ENCODE measurements at places on chromosomes 6 and 20. TPM values are rescaled to one million over a fixed set of nuclear protein-coding genes. Genes with fewer than 3 reads are reported as not detected.

The NRSN1 gene
- total RNA-seq: not detected

The PSORS1C2 gene
- not detected for total RNA-seq

The PBOV1 gene
- total RNA-seq: not detected

DNA sequence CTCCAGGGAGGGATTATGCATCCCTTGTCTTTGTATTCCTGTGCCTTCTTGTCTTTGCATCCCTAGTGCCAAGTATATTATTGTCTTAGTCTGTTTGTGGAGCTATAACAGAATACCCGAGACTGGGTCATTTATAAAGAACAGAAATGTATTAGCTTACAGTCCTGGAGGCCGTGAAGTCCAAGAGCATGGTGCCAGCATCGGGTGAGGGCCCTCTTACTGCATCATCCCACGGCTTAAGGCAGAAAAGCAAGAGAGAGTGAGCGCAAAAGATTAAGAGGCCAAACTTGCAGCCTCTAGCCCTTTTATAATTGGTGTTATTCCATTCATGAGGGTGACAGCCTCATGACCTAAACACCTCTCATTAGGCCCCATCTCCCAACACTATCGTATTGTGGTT, 8.4 kb upstream of the IGF2R start:
- DNase-seq: no peak

DNA sequence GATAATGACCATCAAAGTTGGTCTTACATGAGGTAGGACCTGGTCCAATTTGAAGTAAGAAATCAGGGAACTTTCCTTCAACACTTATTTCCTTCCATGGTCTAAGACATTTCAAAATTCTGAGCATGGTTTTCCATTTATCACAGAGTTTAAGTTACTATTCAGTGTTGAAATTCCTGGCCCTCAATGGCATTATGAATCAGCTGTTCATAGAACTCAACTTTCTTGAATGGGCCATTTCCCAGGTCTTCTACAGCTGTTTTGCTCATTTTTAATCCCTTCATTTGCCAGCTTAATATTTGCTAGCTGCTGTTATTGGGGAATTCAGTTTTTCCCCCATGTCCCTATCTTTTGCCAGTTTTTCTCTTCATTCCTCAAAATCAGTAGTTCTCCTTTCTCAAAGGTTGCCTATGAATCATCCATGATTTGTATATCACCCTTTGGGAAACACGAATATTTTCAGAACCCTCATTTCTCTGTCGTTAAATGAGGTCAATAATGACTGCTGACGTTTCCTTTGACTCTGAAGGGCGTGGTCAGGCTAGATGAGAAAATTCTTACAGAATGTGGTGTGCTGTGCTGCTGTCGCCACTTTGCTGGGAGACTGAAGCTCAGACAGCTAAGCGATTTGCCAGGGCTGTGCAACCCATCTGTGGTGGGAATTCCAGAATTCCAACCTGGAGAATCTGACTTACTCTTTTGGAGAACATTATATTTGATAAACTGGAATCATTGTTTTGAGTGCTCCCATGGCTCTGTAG, 216.5 kb upstream of the FLRT3 start:
- no peak for DNase-seq

- DNase-seq: peak; percentile 77
These were observed 33.1 kb downstream of the SRC start for GRCh38 chr20:37378785-37379598.
